ENCODE measurements at places on chromosomes 4 and X.

DNA sequence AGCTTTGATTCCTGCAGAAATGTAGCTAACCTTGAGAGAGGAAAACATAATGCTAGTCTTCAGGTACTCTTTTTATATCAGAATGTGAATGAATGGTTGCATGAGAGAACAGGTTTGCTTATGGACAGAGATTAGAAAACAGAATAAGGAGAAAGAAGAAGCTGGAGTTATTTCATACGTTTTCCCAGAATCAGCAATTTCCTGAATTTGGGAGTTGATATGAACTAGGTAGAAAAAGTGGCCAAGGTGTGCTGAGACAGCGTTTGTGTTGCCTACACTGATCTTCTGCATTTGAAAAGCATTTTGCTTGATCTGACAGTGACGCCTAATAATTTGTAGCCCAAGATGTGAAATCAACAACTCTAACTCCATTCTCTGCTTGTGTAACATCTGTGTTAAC lies 12.5 kb downstream of the GABRB1 start:
- no peak for DNase-seq

DNA sequence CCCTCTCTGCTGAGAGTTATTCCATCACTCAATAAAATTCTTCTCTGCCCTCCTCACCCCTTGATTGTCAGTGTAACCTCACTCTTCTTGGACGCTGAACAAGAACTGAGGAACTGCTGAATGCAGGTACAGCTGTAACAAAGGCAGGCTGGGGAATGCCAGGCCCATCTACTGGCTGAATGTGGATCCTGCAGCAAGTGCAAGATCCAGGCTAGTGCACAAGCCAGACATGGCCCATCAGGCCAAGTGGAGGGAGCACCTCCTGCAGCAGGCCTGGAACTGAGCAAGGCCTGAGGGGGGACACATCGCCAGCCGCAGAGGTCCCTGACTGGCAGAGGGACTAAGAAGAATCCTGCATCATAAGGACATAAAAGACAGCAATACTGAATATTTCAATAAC lies 411.8 kb upstream of the PCDH10 start:
- DNase-seq, result no peak

- DNase-seq, result no peak
These were observed 15.5 kb upstream of the EDA2R start for GRCh38 chrX:66654411-66654810.

DNA sequence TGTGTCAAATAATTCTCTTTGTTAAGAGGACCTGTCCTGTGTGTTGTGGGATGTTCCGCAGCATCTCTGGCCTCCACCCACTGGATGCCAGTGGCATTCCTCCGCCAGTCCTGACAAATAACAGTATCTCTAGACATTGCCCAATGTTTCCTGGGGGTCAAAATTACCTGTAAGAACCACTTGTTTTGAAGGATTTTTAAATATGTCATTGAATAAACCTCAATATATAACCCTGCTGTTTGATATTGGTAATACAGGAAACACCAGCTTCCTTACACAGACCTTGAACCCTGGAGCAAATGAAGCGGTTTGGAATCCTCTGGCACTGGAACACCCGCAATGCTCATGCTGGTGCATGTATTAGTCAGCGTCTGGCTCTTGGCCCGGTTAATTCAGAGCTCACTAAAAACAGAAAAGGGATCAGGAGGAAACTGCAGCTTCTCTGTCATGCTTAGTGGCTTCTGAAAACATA lies 101.3 kb downstream of the TBL1X start:
- DNase-seq, result no peak

DNA sequence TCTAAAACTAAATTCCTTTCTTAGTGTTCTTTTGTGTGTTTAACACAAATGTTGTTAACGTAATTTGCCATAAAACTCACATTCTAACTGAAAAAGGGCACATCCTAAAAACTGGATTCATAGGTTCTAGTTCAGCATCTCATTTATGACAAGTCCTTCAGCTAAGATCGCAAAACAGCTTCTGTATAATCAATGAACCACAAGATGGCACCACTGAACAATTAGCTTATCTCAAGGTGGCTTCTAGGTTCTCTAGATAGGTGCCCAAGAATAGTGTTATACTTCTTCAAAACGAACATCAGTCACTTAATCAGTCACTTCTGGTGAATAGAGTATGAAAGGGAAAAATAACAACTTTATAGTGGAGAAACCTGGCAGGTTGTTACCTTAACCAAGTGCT lies 54.3 kb downstream of the NRK start:
- DNase-seq, result no peak

DNA sequence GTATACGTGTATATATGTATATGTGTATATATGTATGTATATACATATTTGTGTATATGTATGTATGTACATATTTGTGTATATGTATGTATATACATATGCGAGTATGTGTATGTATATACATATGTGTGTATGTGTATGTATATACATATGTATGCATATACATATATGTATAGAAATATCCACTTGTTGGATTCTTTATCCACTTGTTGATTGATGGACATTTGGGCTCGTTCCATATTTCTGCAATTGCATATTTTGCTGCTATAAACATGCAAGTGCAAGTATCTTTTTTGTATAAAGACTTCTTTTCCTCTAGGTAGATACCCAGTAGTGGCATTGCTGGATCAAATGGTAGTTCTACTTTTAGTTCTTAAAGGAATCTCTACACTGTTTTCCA lies 25.5 kb upstream of the NHSL2 start:
- DNase-seq, result no peak

DNA sequence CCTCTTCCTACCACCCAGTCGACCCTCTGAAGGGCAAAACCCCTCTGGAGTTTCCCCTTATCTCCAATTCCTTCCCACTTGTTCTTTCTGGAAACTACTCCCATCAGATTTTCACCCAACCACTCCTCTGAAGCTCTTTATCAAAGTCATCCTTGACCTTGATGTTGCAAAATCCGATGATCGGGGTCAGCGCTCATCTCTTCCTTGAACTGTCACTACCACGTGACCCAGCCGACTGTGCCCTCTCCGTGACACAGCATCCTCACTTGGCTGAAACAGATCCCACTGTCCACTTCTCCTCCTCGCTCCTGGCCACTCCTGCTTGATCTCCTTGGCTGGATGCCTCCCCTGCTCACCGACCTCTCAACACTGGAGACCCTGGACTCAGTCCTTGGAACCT lies 1.1 kb downstream of the CFAP99 start:
- DNase-seq, result no peak

- DNase-seq, result no peak
These were observed 74.6 kb upstream of the MID1IP1 start for GRCh38 chrX:38726612-38727011.

DNA sequence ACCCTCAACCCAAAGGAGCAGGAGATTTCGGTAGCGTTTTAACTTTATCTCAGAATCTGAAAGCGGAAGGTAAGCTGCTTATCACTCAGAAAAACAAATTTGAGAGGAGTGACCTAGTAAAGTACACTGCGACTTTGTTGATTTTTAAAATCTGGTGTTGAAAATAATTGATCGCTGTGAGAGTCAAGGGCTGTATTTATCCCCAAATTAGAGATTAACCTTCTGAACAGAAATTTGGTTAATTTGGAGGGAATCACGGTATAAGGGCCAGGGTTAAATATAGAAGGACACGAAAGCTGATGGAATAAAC lies 212 bp downstream of the CLCN4 start:
- DNase-seq, result no peak

GRCh38 chrX:148612431-148612830 lies 112.0 kb downstream of the AFF2 start:
- no peak for DNase-seq

DNA sequence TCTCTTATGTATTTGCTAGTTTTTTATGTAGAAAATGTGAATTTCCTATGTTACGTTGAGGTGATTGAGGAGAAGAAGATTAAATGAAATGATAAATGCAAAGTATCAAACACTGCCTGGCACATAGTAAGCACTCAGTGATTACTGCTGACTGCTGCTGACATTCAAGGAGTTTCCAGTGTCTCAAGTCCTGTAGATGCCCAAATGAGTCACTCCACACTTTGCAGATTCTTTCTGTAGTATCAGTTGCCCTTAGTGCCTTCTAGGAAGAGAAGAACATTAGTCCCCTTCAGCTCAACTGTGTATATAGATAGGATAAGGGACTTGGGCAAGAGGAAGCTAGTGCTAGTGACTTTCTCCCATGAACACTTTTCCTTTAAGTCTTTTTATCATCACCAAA lies 240.5 kb upstream of the TEX13A start:
- DNase-seq, result no peak

GRCh38 chr4:185471235-185472102 lies at the start of gene CCDC110:
TSS of gene CCDC110 (minus strand) at chr4:185471733. CDS start at chr4:185471683, 50 bp downstream.
- DNase-seq, result peak; percentile 77

GRCh38 chr4:159966746-159967145 lies 863.9 kb downstream of the RAPGEF2 start:
- no peak for DNase-seq

All from stimulated activated CD8-positive, alpha-beta memory T cell treated with anti-CD3 and anti-CD28 coated beads, Interleukin-4, amount 100 ng/mL, for 1 hour (primary cell).